Right atrium auricular region (tissue), 2 donors: ENCODE measurements at places on chromosomes 13 and 19. TPM values are rescaled to one million over a fixed set of nuclear protein-coding genes. Genes with fewer than 3 reads are reported as not detected.

CD177 gene
- total RNA-seq = 0.93 TPM

DNA sequence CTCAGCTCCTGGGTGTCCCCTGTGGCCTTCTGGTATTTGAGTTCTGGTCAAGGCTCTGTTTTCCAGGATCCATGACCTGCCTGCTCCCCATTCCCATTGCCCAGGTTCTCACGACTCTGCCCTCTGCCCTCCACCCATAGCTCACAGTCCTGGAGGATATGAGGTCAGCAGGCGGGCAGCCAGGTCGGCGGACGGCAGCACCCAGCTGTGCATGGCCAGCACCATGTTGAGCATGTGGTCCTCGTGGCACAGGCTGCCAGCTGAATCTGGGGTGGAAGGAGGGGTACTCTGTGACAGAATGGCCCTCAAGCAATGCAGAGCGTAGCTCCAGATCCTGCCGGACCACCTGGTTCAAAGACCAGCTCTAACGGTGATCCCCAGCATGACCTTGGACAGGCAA lies 5.1 kb downstream of the RASGRP4 start:
- DNase-seq = no peak

GRCh38 chr19:4023600-4024398 lies 16.3 kb downstream of the PIAS4 start:
- DNase-seq = no peak

- DNase-seq = no peak
Observed at GRCh38 chr13:21638319-21639282, 32.3 kb upstream of the FGF9 start.

DNA sequence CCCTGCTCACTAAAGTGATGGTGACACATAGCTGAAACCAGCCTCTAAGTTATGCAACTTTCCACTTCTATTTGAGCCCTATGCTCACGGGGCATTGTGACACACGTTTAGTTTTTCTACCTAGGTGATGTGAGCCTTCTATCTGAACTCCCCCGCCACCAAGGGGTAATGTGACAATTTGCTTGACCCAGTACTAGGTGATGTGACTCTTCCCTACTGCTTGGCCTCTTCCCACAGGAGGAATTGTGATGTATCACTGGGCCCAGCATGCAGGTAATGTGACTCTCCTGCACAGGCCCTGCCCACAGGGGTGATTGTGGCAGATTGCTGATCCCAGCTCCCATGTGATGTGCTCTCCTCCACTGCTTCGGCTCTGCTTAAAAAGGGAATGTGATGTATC lies 42.7 kb upstream of the ZNF43 start:
- no peak for DNase-seq

DNA sequence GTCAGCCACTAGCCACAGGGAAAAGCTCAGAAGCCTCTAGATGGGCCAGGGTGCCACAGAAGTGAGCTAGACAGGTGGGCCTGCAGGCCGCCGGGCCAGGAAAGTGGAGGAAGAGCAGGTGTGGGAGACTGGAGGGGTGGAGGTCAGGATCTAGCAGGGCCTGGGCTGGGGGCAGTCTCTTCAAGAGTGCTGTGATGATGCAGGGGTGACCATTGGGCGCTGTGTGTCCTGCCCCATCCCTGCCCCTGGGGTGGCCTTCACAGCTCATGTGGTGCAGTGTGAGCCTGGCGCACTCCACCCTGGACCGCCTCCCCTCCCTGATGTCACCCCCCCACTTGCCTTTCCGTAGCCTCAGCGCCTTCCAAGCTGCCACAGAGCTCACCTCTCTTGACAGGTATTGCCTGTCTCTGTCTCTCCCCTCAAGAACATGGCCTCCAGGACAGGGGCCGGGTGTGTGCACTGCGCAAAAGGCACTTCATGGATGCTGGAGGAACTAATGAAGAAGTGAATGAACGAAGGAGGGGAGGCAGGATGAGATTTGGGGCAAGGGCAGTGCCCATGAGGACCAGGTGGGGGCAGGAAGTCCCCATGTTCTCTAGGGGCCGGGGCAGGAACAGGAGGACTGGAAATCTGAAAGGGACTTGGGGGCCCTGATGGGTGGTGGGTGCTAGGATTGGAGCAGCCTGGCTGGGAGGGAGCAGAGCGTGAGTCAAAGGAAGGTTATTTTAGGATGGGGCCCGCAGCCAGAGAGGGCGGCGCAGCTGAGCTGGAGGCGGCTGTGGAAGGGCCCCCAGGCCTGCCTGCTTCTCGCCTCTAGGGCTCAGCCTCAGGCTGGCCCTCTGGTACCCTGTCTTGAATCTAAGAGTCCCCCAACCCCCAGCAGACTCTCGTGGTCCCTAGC lies 6.6 kb downstream of the SSBP4 start:
- peak; percentile 81 for DNase-seq

DNA sequence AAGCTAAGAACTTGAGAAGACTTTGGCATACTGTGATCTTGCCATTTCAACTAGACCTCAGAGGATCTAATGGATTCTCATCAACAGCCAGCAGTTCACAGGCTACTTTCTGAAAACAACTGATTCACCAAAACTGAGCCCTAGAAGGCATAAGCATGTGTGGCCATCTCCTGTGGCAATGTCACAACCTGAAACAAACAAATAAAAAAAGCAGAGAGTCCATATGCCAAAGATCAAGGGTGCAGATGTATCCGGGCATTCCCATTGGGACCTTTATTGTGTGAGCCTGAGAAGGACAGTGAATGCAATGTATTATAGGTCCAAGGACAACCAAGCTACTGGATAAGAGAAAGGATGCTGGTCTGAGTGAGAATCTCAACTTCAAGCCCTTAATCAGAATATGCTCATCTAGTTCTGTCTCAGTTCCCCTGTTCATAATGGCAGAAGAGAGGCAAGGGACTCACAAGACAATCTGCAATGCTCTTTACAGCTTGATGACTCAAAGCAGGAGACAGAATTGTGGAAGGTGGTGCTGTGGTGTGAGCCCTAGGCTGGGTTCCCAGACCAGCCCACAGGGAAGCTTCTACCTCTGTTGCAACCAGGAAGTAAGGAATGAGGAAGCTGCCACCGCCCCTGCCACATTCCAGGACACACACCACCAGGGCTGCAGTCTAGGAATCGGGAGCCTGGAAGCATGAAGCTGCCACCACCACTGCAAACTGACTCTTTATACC lies 133.7 kb downstream of the RAP2A start:
- peak; percentile 61 for DNase-seq

- no peak for DNase-seq
Observed at GRCh38 chr19:52296400-52296772, 583 bp upstream of the ZNF480 start.

FGF21 gene
- total RNA-seq = not detected

DNA sequence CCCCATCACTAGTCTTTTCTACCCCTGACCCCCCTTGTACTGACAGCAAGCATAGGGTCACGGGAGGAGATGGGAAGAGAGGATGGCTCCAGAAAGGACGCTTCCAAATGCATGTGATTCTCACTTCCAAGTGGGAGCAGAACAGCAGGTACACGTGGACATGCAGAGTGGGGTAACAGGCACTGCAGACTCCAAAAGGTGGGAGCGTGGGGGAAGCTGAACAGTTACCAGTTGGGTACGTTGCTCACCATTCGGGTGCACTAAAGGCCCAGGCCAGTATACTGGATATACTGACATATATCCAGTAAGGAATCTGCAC lies 2.3 kb upstream of the ETV2 start:
- no peak for DNase-seq

CCDC122 gene
- total RNA-seq = 2.3 TPM

DNA sequence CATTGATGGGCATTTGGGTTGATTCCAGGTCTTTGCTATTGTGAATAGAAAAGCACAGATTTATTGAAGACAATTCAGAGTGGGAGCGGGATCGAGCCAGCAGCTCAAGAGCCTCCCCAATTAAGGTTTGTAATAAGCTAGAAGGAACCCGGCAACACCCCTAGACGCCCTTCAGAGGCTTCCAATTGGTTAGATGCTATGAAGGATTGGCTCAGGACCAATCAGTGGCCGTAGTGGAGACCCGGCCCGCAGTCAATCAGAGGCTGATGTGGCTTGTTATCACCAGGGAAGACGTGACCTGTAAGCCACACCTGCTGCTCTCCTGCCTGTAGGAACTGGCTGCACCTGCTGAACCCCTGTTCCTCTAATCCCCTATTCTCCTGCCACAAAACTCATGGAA lies 14.6 kb downstream of the SIGLEC11 start:
- no peak for DNase-seq

DNA sequence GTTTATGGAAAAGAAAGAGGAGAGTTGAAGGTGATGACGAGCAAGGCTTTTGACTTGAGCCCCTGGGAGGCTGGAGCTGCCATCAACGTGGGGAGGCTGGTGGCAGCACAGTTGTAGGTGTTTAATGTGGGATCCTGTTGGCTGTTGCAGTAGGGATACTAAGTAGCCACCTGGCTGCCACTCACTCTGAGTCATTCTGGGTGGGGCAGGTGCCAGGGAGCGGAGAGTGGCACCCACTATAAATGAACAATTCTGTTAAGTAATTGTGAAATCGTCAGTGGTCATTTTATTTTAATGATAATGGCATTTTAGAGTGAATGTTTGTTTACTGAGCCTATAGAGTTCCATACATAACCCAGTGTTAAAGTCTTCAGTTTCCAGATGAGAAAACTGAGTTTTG lies 9.8 kb downstream of the ZNF317 start:
- no peak for DNase-seq

DNA sequence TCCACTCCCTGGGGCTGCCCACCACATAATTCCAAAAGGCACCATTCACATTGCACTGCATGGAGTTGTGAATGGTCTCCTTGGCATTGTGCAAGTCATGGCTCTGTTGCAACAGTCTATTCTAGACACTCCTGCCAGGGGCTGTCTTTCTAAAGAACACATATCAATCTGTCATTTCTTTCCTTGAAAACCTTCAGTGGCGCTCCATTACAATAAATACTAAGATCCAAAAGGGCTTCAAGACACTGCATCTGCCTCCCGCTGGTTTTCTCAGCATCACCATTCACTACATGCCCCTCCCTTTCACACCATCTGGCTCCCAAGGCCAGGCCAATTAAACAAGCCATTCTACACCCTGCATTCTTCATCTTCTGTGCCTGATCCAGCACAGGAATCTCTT lies 32.2 kb upstream of the TM9SF2 start:
- no peak for DNase-seq

DNA sequence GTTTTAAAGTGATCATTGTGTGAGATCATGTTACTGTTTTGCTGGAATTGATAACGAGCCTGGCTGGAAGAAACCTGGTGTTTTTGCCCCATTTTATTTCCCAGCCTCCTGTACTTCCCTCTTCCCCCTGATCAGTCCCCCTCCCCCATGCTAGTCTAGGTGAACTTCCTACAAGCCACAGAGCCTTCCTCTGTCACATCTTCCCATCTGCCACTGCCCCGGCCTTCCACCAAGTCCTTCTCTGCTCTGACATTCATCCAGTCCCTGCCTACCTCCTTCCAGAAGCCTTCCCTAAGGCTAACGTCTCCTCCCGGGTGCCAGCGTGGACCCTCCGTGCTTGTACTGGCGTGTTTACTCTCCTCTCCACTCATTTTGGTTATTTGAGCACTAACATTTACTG lies 14.3 kb downstream of the FARP1 start:
- DNase-seq = no peak

DNA sequence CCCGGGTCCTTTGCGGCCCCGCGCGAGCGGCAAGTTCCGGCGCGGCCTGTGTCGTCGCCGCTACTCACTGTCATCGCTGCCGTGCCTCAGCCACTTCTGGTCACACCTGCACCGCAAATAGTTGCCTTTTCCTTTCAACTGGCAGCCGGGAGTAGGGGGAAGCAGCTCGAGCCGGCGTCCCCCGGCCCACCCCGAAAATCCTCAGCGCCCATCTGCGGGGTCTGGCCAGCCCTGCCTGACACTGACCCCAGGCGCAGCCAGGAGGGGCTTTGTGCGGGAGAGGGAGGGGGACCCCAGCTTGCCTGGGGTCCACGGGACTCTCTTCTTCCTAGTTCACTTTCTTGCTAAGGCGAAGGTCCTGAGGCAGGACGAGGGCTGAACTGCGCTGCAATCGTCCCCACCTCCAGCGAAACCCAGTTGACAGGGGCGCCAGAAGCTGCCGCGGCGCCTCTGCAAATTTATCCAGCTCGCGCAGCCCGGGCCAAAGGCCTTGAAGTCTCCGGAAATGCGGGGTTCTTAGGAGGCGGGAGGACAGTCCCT lies 1.7 kb downstream of the PDX1 start:
- DNase-seq = no peak

C3 gene
- total RNA-seq = 1,709 TPM

DNA sequence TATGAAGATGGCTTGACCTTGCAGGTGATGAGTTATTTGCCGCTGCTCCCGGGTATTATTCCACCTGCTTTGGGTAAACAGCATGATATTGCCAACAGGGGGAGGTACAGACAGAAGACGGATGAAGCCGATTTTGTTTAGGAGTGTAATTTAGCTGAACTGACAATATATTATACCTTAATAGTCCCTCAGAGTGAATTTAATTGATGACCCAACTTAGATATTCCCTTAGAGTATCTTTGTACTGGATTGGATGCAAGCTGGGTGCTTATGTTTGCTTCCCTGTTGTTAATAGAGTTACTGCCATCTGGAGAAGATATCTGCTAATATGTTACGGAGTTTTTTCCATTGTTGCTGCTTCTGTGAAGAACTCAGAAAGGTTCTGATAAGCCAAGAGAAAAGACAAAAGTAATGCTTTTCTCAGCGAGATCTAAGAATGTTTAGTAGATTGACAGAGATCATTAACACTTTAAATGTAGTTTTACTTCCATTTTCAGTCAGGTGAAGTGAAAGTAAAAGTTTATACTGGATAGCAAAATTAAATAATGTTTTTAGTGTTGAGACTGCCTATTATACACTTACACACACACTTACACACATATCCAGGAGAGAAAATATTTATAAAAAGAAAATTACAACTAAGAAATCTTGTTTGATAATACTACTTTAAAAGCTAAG lies 2220.8 kb upstream of the PCDH20 start:
- DNase-seq = no peak

GRCh38 chr13:41111454-41111853 lies 21.1 kb downstream of the KBTBD6 start:
- DNase-seq = no peak

DNA sequence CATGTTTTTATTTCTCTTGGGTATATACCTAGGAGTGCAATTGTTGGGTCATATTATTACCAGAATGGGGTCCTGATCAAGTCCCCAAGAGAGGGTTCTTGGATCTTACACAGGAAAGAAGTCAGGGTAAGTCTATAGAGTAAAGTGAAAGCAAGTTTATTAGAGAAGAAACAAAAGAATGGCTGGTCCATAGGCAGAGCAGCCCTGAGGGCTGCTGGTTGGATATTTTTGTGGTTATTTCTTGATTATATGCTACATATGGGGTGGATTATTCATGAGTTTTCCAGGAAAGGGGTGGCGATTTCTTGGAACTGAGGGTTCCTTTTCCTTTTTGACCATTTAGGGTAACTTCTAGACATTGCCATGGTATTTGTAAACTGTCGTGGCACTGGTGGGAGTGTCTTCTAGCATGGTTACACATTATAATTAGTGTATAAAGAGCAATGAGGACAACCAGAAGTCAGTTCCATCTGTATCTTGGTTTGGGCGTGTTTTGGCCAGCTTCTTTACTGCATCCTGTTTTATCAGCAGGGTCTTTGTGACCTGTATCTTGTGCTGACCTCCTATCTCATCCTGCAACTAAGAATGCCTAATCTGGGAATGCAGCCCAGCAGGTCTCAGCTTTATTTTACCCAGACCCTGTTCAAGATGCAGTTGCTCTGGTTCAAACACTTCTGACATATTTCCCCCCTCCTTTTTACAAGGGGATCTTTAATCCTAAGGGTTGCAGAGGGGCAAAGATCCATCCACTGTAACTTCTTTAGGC lies 41.1 kb downstream of the CEACAM1 start:
- no peak for DNase-seq

GRCh38 chr13:50990818-50991506 lies 81.4 kb downstream of the RNASEH2B start:
- DNase-seq = peak; percentile 77
